ENCODE measurements at places on chromosomes 5 and 9. TPM values are rescaled to one million over a fixed set of nuclear protein-coding genes. Genes with fewer than 3 reads are reported as not detected.

The PDZD2 gene
- polyA plus RNA-seq, result 1.4 TPM

- DNase-seq, result peak; percentile 71
Measured at GRCh38 chr5:133825631-133826289, 142.7 kb downstream of the C5orf15 start.

The CA9 gene
- polyA plus RNA-seq, result 0.03 TPM

- DNase-seq, result no peak
Measured at GRCh38 chr5:120749737-120750136, 285.6 kb downstream of the PRR16 start.

DNA sequence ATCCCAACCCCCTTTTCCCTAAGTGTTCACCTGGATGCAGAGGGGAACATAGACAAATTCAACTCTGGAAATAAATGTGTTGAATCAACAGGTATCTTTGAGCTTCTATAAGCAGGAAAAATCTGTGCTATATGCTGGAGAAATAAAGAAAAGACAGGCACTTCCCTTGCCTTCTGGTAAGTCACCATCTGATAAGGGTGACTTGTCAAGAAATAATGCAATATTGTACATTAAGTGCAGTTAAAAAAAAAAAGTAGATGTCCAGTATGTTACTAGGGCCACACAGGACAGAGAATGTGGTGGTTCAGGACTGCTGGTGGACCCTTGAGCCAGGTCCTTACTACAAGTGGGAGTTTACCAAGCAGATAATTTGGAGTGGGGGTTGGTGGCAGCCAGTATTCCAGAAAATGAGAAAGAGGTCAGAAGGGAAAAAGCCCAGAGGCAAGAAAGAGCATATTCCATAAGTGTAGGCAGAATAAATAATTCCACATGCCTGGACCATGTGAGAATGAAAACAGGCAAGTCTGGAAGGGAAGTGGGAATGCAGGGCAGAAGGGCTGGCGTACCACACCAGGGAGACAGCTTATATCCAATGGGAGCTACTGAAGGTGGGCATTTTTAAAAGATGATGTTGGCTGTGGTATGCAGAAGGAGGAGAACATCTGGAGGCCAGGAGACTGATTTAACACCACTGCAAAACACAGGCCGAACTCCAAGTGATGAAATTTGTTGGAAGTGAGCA lies 209.9 kb downstream of the SEMA5A start:
- no peak for DNase-seq

The SLC2A6 gene
- 1.3 TPM for polyA plus RNA-seq

- no peak for DNase-seq
Measured at GRCh38 chr9:112570671-112571167, 84.1 kb downstream of the KIAA1958 start.

- DNase-seq, result no peak
Measured at GRCh38 chr5:143398451-143399237, 4.8 kb downstream of the NR3C1 start.

The CARTPT gene
- not detected for polyA plus RNA-seq

GRCh38 chr5:117733051-117733450 lies 1158.4 kb upstream of the SEMA6A start:
- no peak for DNase-seq

The SHISAL2B gene
- 0.06 TPM for polyA plus RNA-seq

DNA sequence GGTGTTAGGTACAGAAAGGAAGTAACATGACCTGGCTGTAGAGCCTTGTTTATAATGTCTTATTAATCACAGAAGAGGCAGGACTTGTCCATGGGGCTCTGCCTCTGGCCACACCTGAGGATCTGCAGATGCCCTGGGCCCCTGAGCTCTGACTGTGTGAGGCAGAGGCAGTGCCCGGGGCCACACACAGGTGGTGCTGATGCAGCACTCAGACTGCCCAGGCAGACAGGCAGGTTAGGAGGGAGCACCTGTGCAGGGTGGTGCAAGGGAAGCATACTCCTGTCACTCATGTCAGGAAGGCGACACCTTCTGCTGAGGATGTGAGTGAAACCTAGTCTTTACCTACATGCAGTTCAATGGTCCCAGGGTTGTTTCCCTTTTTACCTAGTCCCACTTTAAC lies 88.7 kb downstream of the CFAP90 start:
- DNase-seq, result no peak

The MSH3 gene
- polyA plus RNA-seq, result 2.8 TPM

The ZNF483 gene
- not detected for polyA plus RNA-seq

DNA sequence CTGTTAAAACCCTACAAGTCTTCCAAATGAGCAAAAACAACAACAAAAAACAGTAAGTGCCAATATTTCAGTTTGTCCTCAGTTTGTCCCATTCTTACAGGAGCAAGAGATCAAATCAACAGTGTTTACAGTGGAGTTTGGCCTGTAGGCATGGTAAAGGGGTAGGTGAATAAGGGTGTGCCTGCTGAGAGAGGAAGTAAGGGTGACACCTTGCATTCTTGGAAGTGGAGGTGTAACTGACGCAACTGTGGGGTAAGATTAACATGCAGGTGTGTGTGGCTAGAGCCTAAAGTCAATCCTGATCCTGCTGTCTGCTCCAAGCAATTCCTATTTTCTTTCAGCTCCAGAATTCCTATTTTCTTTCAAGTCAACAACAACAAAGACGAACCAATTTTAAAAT lies 43.4 kb downstream of the PFDN1 start:
- no peak for DNase-seq

- no peak for DNase-seq
Measured at GRCh38 chr5:76690704-76691466, 25.0 kb upstream of the F2R start.

DNA sequence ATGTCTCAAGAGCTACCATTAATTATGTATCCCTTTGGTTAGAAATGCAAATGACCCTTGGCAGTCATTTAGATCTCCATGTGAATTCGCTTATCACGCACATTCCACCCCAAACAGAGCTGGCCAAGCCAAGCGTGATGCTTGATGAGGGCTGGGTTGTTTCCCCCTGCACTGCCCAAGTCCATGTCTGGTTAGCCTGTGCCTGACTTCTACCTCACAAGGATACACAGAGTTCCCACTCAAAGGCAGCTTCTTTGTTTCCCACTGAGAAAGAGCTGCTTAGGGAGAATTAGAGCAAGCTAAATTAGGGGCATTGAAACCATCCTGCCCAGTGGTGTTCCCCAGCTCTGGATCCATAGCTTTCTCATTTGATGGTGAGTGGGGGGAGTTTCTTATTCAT lies 87.2 kb downstream of the FSTL4 start:
- no peak for DNase-seq

The PCDHB2 gene
- 0.30 TPM for polyA plus RNA-seq

The MYMK gene
- 0.60 TPM for polyA plus RNA-seq

DNA sequence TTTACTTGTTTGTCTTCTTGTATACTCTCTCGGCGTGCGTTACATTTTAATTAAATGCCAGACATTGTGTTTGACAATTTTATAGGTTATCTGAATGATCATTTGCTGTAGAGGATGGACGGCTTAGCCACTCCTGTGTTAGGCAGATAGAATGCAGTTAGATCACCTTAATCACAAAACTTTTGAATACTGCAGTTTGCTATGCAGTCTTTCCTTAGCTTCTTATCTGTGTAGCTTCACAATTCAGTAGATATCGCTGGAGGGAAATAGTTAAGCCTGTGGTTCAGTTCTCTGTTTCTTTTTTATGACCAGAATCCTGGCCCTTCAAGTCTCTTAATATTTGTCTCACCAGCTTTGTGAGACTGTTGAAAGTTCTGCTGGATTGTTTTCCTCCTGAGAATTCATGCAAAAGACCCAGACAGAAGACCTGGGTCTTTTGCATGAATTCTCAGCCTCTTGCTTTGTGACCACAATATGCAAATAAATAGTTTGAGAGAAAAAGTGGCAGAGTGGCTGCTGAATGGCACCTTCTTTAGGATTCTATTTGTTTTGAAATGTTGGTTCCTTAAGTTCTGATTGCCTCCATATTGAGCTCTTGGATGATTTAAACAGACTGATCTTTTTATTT lies 40.2 kb downstream of the RASA1 start:
- DNase-seq, result no peak

GRCh38 chr9:130893341-130894101 lies 3.1 kb downstream of the QRFP start:
- DNase-seq, result peak; percentile 73

Measured in psoas muscle (tissue), 8 donors.